ENCODE measurements at places on chromosomes 2 and 18.

- DNase-seq = no peak
Observed at GRCh38 chr2:163264341-163264740, 425.8 kb upstream of the KCNH7 start.

DNA sequence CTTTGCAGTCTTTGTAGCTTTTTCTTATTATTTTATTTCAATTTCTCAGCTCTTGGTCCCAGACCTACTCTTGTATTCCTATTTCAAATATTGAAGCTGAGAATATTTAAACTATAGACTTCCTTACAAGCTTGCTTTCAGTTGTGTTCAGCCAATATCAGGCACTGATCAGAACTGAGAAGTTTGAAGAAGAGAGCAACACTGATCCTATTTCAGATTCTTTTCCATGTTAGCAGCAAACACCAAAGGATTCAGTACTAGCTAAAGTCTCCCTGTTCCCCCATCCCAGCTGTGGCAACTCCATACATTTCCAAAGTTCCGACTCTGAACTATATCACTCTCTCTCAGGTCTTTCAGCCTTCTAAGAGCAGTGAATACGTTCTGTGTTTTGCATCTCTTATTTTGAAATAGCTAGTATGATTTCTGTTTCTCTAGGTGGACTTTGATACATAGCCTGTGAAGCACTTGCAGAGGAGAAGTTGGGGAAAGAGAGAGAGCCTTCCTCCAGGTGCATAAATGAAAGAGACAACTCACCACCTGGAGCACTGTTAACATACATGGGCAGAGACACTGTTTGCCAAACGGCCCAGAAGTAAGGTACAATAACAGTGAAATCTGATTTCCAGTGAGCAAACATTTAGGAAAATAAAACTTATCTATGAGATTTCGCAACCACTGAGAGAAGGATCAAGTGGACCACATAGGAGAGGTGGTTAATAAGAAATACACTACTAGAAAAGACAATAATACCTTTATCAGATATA lies 135.0 kb upstream of the ZNF804A start:
- DNase-seq = no peak

GRCh38 chr2:134260713-134261112 lies 6.8 kb downstream of the MGAT5 start:
- no peak for DNase-seq

DNA sequence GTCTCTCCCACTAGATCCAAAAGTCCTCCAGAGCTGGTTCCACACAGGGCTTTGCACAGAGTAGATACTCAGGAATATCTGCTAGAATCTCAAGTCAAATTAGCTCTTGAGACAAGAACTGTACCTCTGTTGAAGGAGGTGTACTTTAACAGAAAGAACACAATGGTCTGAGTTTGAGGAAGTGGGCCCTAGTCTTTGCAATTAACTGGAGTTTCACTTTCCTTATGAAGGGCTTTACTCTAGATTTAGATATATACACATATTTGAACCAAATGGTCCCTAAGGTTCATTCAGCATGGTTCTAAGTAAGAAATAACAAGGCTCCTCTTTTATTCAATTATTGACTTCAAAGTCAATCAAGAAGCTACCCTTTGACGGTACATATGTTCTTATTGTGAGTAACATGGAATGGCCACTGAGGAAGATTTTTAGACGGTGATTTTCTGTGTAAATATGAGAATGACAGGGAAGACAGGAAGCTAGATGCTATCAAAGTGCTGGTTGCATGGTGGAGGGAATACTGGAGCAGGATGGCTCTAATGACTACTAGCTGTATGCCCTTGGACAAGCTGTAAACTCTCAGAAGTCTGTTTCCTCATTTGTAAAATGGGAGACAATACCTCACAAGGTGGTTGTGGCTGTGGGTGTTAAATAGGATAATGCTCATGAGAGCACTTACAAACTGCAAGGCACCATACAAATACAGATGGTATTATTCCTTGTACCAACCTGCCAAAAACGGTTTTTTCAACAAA lies 73.5 kb upstream of the SERTAD2 start:
- no peak for DNase-seq

DNA sequence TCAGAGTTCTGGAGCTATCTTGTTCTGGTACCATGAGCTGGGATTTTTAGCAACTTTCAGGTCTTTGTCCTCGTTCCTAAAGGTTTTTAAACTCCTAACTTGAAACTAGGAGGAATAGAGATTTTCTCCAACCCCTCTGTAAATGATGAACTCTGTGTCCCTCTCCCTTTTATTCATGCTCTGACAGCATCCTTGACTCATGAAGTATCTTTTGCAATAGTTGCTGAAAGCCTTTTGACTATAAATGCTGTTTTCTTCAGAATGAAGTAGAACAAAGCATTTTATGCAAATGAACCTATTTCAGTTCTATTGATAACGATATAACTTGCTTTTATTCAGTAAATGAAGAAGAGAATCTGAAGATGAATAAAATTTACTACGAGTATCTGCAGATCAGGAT lies 17.0 kb upstream of the MAPRE2 start:
- DNase-seq = no peak

DNA sequence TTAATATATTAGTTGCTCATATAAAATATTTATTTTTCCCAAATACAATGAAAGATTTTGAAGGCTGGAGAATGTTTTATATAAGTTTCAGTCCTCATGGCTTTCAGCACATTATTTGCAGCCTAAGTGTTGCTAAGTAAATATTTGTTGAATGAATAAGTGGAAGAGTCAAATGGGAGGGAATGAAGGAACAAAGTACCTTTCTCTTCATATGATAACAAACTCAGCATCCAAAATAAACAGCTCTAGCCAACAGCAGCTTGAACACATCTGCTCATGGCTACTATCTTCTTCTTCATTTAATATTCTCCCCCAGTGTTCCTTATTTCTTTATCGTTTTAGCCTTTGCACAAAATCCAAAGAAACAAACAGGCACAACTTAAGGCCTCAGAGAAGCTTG lies 385.2 kb upstream of the PIK3C3 start:
- no peak for DNase-seq

DNA sequence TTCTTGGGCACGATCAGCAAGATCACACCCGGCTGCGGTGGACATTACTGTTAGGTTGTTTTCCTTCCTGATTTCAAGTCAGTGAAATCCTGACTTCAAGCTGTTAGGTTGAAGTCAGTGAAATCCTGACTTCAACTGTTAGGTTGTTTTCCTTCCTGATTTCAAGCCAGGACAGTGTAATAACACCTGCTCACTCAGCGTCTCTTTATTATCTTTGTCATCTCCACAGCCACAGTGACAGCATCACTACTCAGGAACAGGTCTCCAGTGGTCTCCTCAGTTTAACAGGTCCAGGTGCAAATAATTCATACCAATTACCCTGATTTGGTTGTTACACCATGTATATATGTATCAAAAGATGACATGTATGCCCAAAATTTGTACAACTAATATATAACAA lies 208.1 kb upstream of the REG3G start:
- no peak for DNase-seq

DNA sequence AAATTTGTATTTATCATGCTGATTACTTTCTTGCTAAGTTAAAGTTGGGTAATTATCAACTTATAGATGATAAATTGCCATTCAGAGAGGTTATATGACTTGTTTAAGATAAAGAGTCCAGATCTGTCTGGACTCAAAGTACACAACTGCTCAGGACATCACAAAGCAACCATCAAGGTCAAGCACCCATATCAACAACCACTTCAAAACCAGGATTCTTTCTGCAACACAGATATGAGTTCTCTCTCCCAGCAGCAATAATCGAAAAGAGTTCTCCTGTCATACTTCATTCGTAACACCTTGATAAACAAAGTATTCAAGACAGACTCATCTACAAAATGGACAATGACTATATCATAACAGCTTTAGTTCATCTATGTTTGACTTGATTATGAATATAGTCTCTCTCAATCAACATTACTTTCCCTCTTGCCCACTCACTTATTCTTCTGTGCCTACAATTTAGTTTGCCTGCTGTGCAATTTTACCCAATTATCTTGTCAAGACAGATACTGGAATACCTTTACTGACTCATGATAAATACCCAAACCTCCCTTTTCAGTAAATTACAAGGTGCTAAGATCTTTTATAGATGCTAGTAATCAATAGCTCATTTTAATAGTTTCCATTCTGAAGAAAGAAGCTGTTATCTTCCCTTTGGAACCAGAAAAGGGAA lies 281.8 kb downstream of the NBAS start:
- DNase-seq = no peak

DNA sequence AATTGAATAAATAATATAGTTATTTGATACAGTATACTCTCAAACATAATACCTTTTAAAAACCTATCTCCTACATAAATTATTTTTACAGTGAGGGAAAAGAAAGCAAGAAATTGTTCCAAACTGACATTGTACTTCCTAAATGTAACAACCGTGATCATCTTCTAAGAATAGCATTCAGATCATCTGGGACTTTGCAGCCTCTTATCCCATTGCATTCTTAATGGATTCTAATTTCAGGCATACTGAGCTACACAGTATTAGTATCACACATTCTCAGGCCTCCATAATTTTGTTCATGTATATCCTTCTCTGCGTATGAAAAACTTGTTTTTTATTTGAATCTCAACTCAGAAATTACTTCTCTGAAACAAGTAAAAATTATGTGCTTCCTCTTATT lies 1134.7 kb upstream of the CDH2 start:
- DNase-seq = no peak

- DNase-seq = no peak
Observed at GRCh38 chr2:136738044-136738443, 27.3 kb upstream of the THSD7B start.

DNA sequence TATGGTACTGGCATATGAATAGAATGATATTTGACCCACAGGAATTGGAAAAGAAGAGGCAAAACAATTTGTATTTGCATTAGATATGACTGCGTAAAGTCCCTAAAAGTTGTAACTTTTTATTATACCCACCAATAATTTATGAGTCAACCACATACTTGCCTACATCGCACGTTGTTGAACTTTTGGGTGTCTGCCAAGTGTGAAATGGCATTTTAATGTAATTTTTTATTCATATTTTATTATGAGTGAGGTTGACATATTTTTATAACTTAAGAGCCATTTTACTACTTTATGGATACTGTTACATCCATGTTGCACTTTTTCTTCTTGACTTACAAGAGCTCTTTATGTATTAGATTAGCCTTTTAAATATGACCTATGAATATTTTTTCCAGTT lies 4.6 kb downstream of the DSC2 start:
- DNase-seq = no peak

- no peak for DNase-seq
Observed at GRCh38 chr18:72107647-72108383, 436.3 kb downstream of the CBLN2 start.

DNA sequence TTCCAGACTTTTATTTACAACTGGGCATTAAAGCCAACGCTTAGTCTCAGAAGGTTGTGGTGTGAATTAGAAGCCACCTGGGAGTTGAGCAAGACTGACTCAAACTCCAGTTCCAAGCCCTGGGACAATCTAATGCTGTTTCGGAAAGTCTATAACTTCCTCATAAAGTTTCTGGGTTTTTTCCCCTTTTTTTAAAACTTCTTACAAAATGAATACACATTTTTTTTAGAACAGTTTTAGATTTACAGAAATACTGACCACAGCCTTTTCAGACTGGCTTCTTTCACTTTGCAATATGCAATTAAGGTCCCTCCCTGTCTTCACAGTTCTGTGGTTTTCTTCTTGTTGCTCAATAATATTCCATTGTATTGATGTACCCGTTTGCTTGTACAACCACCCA lies 115.9 kb upstream of the TWIST2 start:
- no peak for DNase-seq

- no peak for DNase-seq
Observed at GRCh38 chr2:47283659-47284058, 119.3 kb upstream of the MSH2 start.

All from Jurkat, Clone E6-1 (cell line).